ENCODE measurements at places on chromosomes 5 and 9. TPM values are rescaled to one million over a fixed set of nuclear protein-coding genes. Genes with fewer than 3 reads are reported as not detected.

PCDHA9 gene
- total RNA-seq: under 0.01 TPM

ZNF366 gene
- total RNA-seq: under 0.01 TPM

PCDHB11 gene
- total RNA-seq: 0.85 TPM

SURF4 gene
- 791 TPM for total RNA-seq

GPR150 gene
- total RNA-seq: 2.5 TPM

LAMC3 gene
- under 0.01 TPM for total RNA-seq

GLRA1 gene
- total RNA-seq: not detected

PCDHGC4 gene
- total RNA-seq: 0.77 TPM

SLC25A2 gene
- 0.19 TPM for total RNA-seq

RNF208 gene
- total RNA-seq: 0.28 TPM

TEX48 gene
- not detected for total RNA-seq

SPINK1 gene
- not detected for total RNA-seq

All from regular cardiac myocyte (primary cell).